ENCODE measurements at places on chromosomes 1 and 21.

- no peak for DNase-seq
Measured at GRCh38 chr1:204126956-204127355, 24.9 kb downstream of the ETNK2 start.

- no peak for DNase-seq
Measured at GRCh38 chr21:45735259-45736000, 91.9 kb downstream of the PCBP3 start.

- DNase-seq = peak; percentile 81
Measured at GRCh38 chr1:116418091-116418830, 45.2 kb downstream of the ATP1A1 start.

DNA sequence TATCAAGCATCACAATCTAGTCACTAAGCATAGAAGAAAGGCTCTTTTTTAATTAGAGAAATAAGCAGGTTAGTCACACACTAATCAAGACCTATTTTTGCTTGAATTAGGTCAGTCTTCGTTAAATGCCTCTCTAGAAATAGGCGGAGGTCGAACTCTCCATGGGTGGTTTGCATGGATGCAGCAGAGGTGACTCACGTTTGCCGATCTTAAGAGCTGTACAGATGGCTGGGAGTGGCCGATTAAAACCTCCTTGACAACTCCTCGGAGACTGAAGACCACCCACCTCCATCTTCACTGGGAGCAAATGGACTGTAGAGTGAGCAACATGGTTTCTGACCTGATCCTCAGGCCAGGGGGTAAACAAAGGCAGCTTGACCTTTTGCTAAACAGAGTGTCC, 249.3 kb downstream of the ZNF648 start:
- no peak for DNase-seq

- no peak for DNase-seq
Measured at GRCh38 chr1:25896266-25896665, 10.0 kb downstream of the STMN1 start.

Measured in activated gamma-delta T cell (primary cell).